ENCODE measurements at places on chromosomes 4 and X. TPM values are rescaled to one million over a fixed set of nuclear protein-coding genes. Genes with fewer than 3 reads are reported as not detected.

Gene RASSF6
- not detected for total RNA-seq

Gene SPRY1
- 195 TPM for total RNA-seq

DNA sequence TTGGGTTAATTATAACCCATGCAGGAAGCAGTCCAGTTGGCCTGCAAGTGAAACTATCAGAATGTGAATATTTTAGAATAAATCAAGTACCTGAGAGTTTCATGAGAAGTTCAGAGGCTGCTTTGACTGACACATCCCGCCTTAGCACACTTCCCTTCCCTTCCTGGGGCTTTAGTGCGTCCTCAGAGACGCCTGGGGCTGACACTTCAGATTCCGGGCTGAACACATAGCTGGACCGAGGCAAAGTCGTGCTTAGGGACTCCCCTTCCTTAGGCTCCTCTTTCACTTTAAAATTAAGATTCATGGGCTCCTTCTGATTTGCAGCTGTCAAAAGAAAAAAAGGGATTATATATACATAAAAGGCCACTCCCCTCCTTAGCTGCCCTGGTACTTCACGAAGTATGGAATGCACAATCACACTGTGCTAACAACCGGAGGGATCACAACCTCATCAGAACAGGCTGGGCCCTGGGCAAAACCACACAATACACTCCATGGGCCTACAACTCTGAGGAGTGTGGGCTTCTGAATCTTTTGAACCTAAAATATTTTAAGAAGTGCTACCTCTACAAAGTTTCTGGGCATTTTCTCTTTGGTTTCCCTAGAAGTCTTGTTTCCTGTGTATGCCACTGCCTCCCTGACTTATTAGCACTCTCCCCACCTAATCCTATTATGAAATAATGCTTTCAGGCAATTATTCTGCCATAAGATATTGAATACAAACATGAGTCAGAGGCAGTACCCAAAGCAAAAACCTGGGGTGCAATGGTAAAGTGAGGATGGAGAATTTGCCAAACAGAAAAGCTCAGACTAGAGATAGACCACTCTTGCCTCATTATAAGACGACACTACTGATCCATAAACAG lies 68.2 kb downstream of the ZNF827 start:
- no peak overlapping the region for H3K27ac ChIP-seq
- no peak overlapping the region for H3K4me3 ChIP-seq
- H3K36me3 ChIP-seq = no peaks in the 10 kb centered on the region
- no peaks in the 10 kb centered on the region for H3K27me3 ChIP-seq
- no peaks in the 10 kb centered on the region for H3K4me1 ChIP-seq
- DNase-seq = no peak

Gene ASB9
- 1.2 TPM for total RNA-seq

Gene ADGRG4
- not detected for total RNA-seq

DNA sequence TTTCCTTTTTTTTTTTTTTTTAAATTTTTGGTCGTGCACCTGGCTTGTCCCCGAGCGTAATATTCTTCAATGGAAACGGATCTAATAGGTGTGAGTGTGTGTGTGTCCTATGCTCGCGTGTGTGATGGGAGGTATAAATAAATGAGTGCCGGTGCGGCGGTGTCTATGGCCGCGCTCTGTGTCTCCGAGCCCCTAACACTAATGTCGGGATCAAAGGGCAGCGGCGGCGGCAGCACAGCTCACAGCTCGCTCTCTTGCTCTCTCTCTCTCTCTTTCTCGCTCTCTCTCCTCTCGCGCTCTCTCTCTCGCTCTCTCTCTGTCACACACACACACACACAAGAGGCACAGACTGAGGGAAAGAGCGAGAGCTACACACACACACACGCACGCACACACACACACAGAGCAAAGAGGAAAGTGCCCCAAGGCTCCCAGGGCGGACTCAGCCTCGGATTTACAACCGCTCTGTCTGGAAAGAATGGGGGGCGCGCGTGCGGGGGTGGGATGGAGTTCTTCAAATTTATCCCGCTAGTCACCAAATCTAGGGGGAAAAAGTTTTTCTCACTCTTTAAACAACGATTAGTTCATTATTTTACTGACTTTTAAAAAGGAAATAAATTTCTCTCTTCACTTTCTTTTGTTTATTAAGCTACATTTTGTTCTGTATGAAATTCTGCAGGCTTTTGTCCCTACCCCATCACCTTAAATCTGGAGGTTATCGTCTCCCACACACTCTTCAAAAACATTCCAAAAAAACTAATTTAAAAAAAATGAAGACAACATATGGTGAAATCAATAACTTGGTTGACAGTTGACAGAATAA lies at the start of gene ZNF827:
TSS of gene ZNF827 (minus strand) at position 206 of the 823 bp plus-strand sequence. CDS start 416 bp downstream, outside the sequence.
- peak within 1 kb of the TSS; percentile 77 for H3K4me3 ChIP-seq
- H3K36me3 ChIP-seq = no peaks in the 10 kb centered on the region
- DNase-seq = peak; percentile 43
- H3K27ac ChIP-seq = peak within 1 kb of the TSS; percentile 87

DNA sequence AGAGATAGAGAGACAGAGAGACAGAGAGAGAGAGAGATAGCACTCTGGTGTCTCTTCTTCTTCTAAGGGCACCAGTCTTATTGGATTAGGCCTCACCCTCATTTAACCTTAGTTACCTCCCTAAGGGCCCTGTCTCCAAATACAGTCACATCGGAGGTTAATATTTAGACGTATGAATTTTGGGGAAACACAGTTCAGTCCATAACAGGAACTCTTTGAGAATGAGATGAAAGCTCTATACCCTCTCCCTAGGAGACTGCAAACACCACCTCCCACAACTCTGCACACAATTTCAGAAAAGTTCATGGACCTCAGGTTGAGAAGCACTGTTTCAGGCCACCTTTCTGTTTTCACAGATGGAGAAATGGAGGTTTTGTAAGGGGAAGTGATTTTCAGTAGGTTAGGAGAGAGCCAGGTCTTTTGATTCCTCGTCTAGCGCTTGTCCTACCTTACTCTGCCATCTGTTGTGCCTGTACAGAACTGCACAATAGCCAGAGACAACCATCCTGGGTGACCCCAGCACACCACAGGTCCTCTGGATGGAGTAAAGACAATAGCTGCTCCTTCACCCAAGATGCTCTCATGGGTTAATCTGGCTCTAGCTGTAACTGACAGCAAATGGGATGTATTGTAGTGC lies 16.9 kb upstream of the LOC101059915 start:
- no peaks in the 10 kb centered on the region for H3K4me1 ChIP-seq
- no peak overlapping the region for H3K4me3 ChIP-seq
- no peak for DNase-seq
- no peak overlapping the region for H3K27ac ChIP-seq
- no peaks in the 10 kb centered on the region for H3K27me3 ChIP-seq
- no peaks in the 10 kb centered on the region for H3K36me3 ChIP-seq

DNA sequence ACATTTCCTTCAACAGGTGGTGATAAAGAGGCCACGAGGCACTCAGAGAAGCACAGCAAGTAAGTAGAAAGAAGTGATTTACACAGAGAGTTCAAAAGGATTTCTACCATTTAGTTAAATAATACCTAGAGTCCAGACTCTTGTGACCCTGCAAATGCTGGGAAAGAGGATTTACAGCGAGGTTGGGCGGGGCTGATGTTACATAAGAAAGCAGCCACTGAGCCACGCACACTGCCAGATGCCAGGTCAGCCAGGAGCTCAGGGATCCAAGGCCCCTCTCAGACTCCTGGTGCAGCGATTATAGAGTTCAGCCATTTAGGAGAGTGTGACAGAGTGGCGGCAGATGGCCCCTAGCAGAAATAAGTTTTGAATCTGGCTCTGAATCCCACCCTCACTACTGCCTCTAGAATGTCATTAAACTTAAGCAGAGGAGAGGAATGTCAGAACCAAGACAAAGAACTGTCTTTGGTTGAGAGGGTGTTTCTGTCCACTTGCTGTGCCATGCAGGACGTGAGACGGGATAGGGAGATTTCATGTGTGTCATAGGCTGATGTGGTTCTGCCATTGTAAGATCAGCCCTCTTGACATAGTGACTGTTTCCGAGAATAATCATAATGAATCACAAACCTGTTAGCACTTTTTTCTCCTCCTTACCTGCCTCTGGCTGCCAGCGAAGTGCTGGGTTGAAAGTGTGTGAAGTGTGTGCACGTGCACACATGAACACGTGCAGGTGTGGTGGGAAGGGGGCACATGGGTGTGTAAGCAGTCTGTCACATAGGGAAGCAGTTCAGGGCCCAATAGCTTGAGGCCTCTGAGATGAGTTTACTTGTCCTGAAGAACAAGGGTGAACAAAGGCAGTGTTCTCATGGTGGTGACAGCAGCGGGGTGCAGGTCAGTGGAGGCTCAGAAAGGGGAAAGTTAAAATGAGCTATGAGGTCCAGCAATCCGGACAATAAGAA lies 50.1 kb downstream of the MFAP3L start:
- no peaks in the 10 kb centered on the region for H3K36me3 ChIP-seq
- H3K4me3 ChIP-seq = no peak overlapping the region
- no peak overlapping the region for H3K27ac ChIP-seq

- H3K4me3 ChIP-seq = no peak overlapping the region
- no peaks in the 10 kb centered on the region for H3K36me3 ChIP-seq
- DNase-seq = no peak
- no peaks in the 10 kb centered on the region for H3K27me3 ChIP-seq
- H3K4me1 ChIP-seq = no peaks in the 10 kb centered on the region
These were observed 130.6 kb upstream of the GLRA2 start for GRCh38 chrX:14398725-14399124.

DNA sequence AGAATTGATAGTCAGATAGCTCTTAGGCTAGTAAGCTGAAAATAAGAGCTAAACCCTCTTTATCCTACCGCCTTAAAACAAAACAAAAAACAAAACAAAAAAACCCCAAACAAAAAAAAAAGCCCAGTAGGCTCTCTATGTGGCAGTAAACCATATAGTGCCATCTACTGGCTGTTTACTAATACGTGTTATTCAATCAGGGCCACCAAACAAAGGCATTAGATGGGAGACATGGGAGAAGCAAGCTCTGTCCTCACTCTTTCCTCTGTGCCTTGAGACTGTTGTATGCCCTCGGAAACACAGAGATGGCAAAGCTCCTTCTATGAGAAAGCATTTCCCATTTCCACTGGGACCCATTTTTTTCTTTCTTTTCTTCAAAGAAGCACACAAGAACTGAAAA lies 148.8 kb upstream of the MID1 start:
- DNase-seq = no peak
- H3K4me1 ChIP-seq = peaks cover 8% of the 10 kb centered on the region
- peak overlapping the region; percentile 28 for H3K4me3 ChIP-seq
- H3K36me3 ChIP-seq = no peaks in the 10 kb centered on the region
- H3K27ac ChIP-seq = peak overlapping the region; percentile 67

Gene SRPK3
- total RNA-seq = 0.98 TPM

- H3K27me3 ChIP-seq = no peaks in the 10 kb centered on the region
- no peaks in the 10 kb centered on the region for H3K36me3 ChIP-seq
- peak; percentile 26 for DNase-seq
- H3K4me1 ChIP-seq = no peaks in the 10 kb centered on the region
- H3K4me3 ChIP-seq = no peak overlapping the region
- H3K27ac ChIP-seq = no peak overlapping the region
These were observed 28.8 kb downstream of the RBM47 start for GRCh38 chr4:40600850-40601249.

- H3K36me3 ChIP-seq = no peaks in the 10 kb centered on the region
- DNase-seq = no peak
These were observed 421.3 kb downstream of the BCOR start for GRCh38 chrX:39676434-39676833.

- no peaks in the 10 kb centered on the region for H3K4me1 ChIP-seq
- H3K36me3 ChIP-seq = no peaks in the 10 kb centered on the region
- DNase-seq = no peak
- no peak overlapping the region for H3K4me3 ChIP-seq
These were observed 25.4 kb upstream of the FAM47B start for GRCh38 chrX:34917146-34917545.

GRCh38 chr4:52551487-52551886 lies 107.6 kb downstream of the USP46 start:
- no peaks in the 10 kb centered on the region for H3K36me3 ChIP-seq
- no peak overlapping the region for H3K27ac ChIP-seq
- no peaks in the 10 kb centered on the region for H3K4me1 ChIP-seq
- no peaks in the 10 kb centered on the region for H3K27me3 ChIP-seq

Gene RAP2C
- total RNA-seq = 21.1 TPM
